ENCODE measurements at places on chromosomes 13 and 19.

GRCh38 chr13:32713397-32713796 is 127.1 kb downstream of the PDS5B start:
- H3K4me1 ChIP-seq: no peaks in the 10 kb centered on the region
- H3K27ac ChIP-seq: no peak overlapping the region
- H3K36me3 ChIP-seq: peaks cover 7% of the 10 kb centered on the region
- no peak overlapping the region for H3K4me3 ChIP-seq
- DNase-seq: no peak

DNA sequence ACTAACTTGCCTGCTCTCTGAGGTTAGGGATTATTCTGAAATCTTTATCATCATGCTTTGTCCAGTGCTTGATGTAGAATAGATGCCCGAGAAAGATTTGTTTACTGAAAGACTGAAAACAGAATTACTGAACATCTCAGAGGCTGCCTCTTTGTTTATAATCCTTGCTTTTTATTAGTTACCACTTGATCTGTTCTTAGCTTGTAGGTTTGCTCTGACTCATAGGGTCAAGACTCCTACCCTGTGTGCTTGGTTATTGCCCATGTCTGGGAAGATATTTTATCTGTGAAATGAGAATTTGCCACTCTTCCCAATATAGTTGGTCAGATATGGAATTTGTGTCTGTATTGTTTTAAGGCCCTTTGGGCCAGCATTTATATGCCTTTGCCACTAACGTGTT is 675.3 kb downstream of the DIAPH3 start:
- no peak for DNase-seq
- no peak overlapping the region for H3K4me3 ChIP-seq
- H3K36me3 ChIP-seq: no peaks in the 10 kb centered on the region
- peaks cover 23% of the 10 kb centered on the region for H3K27me3 ChIP-seq

DNA sequence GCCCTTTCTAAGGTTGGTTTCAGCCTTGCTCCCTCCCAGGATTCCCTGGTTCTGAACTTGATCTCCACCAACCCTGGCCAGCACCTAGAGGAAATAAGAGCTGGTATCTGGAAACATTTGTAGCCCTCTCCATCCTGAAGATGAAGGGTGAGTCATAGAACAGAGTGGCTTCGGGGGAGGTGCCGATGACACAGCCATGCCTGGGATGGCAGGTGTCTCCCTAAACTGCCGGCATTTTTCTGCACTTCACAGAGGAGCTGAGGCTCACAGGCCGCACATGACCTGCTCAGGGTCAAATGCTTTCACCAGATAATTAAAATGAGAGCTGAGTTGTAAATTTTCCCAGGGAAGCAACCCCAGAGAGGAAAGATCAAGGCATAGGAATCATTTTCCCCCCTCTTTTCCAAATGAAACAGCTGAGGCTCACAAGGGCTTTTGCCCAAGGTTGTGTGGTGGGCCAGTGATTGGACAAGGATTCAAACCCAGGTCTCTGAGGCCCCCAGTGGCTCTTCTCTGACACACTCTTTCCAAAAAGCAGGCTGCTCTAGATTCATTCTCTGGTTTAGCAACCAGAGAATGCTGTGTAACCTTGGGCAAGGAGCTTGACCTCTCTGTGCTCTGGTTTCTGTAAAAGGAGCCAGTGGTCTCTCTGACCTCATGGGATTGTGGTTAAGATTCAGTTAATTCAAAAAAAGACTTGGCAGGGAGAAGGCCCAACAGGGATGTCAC is 1.2 kb upstream of the SLC25A42 start:
- no peaks in the 10 kb centered on the region for H3K27me3 ChIP-seq
- no peak overlapping the region for H3K27ac ChIP-seq
- no peak for DNase-seq

DNA sequence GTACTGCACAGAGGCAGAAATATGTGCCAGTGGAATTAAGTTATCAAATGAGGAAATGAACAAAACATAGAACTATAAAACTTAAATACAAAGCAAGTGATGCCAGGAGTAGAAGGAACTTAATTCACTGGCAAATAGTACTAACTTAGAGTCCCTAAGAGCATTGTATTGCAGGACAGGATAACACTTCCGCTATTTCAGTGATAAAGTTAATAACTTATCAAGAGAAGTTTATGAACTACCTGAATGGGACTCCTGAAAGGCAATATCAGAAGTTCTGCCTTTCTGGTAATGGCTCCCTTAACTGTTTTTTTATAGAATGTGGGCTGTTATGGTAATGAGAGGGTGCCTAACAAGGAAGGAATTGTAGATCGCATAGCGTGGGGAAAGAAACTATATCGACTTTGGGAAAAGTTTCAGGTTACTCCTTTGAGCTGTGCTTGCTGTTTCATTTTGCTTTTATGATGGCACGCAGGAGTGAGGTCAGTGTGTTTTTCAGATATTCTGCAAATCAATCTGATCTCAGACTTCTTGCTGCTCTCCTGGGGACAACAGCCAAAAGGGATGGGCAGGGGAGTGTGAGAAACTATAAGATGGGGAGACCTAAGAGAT is 95.3 kb upstream of the MLNR start:
- peaks cover 17% of the 10 kb centered on the region for H3K4me1 ChIP-seq
- no peaks in the 10 kb centered on the region for H3K36me3 ChIP-seq
- no peak for DNase-seq
- H3K4me3 ChIP-seq: no peak overlapping the region

- H3K27me3 ChIP-seq: peaks cover 50% of the 10 kb centered on the region
- H3K27ac ChIP-seq: no peak overlapping the region
- peaks cover 6% of the 10 kb centered on the region for H3K36me3 ChIP-seq
- no peak overlapping the region for H3K4me3 ChIP-seq
- H3K4me1 ChIP-seq: no peaks in the 10 kb centered on the region
These were observed 141.0 kb upstream of the TMTC4 start for GRCh38 chr13:100815476-100816046.

GRCh38 chr13:97238432-97238831 is 16.3 kb downstream of the MBNL2 start:
- peaks cover 3% of the 10 kb centered on the region for H3K36me3 ChIP-seq
- H3K27ac ChIP-seq: peak overlapping the region; percentile 24
- DNase-seq: no peak
- no peaks in the 10 kb centered on the region for H3K27me3 ChIP-seq

DNA sequence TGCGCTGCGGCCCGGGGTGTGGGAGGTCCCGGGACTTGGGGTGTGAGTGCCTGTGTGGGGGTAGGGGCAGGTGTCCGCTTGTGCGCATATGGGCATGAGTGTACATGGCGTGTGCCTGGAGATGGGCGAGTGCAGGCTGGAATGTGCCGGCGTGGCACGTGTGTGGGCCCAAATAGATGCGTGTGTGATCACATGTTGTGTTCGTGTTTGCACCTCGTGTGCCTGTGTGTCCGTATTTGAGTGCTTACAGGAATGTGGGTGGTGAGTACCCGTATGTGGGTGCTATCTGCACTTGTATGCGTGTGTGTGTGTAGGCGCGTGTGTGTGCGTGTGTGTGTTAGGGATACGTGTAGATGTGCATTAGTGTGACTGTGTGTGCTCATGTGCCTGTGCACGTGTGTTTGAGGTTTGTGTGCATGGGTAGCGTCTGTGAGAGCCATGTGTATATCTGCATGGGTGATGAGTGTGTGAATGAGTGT is 3.4 kb downstream of the ZNF536 start:
- no peaks in the 10 kb centered on the region for H3K4me1 ChIP-seq
- no peak overlapping the region for H3K4me3 ChIP-seq
- no peak overlapping the region for H3K27ac ChIP-seq
- peaks cover 2% of the 10 kb centered on the region for H3K36me3 ChIP-seq
- peaks cover 21% of the 10 kb centered on the region for H3K27me3 ChIP-seq

DNA sequence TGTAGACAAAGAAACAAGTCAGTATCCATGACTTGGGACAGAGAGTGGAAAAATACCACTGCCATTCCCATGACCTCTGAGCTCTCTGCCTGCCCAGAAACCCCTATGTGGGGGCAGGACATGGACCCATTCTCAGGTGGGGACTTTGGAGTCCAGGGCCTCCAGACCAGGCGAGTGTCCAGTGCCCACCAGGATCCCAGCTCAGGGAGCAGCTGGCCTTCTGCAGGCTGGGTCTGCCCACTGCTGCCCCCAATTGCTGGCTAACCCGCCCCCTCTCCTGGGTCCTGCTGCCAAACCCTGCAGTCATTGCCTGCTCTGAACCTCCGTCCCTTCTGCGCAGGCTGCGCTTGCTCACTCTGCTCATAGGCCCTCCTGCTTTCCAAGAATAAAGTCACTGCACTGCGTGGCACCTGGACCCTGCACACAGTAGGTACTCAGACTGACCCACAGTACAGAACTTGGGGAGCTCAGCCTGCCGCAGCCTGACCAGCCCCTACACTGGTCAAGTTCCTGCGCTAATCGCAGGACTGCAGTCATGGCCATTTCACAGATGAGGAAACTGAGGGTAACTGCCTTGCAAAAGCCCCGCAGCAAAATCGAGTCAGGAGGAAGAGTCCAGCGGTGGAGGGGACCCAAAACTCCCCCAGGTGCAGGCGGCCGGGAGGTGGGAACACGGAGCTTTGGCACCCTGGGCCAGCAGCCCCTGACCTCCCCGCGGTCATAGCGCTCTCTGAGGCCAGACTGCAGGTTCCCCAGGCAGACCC is 774 bp downstream of the SLC7A10 start:
- H3K27me3 ChIP-seq: peaks cover 60% of the 10 kb centered on the region
- H3K36me3 ChIP-seq: no peaks in the 10 kb centered on the region
- H3K27ac ChIP-seq: no peak overlapping the region

GRCh38 chr19:43594710-43595604 is 977 bp downstream of the IRGQ start:
- H3K27ac ChIP-seq: peak overlapping the region; percentile 100
- H3K27me3 ChIP-seq: no peaks in the 10 kb centered on the region
- DNase-seq: peak; percentile 64
- H3K36me3 ChIP-seq: peaks cover 2% of the 10 kb centered on the region
- peaks cover 42% of the 10 kb centered on the region for H3K4me1 ChIP-seq

- peak overlapping the region; percentile 56 for H3K27ac ChIP-seq
- H3K4me3 ChIP-seq: no peak overlapping the region
- no peaks in the 10 kb centered on the region for H3K27me3 ChIP-seq
- no peaks in the 10 kb centered on the region for H3K36me3 ChIP-seq
These were observed 30.4 kb upstream of the TIMM44 start for GRCh38 chr19:7973883-7974282.

GRCh38 chr13:94414708-94415107 is 64.8 kb downstream of the DCT start:
- no peak overlapping the region for H3K4me3 ChIP-seq
- peaks cover 49% of the 10 kb centered on the region for H3K27me3 ChIP-seq
- H3K4me1 ChIP-seq: peaks cover 3% of the 10 kb centered on the region
- no peak overlapping the region for H3K27ac ChIP-seq
- H3K36me3 ChIP-seq: peaks cover 2% of the 10 kb centered on the region

DNA sequence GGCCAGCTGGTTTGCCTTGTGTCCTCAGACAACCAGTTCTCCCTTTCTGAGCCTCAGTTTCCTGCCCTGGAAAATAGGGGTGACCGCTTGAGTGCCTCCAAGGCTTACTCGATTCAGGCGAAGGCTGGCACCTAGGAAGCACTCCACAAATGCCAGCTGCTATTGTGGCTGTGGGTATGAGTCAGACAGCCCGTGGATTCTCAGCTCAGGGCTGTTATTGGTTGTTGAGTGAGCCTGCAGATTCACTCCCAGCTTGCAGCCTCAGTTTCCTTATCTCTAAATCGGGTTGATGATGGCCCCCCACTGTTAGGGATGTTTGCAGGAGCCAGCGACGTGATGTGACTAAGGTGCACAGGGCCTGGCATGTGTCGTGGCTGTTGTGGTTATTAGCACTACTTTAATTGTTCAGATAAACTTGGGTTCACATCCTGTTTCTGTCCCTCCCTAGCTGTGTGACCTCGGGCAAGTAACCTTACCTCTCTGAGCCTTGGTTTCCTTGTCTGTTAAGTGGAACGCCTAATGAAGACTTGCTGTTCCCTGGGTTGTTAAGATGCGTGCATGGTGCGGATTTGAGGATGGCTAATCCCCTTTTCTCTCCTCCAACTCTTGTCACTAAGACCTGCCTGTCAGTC is 2.4 kb downstream of the MARK4 start:
- H3K4me3 ChIP-seq: peak overlapping the region; percentile 92
- peak overlapping the region; percentile 91 for H3K27ac ChIP-seq
- peaks cover 38% of the 10 kb centered on the region for H3K4me1 ChIP-seq
- no peaks in the 10 kb centered on the region for H3K27me3 ChIP-seq

DNA sequence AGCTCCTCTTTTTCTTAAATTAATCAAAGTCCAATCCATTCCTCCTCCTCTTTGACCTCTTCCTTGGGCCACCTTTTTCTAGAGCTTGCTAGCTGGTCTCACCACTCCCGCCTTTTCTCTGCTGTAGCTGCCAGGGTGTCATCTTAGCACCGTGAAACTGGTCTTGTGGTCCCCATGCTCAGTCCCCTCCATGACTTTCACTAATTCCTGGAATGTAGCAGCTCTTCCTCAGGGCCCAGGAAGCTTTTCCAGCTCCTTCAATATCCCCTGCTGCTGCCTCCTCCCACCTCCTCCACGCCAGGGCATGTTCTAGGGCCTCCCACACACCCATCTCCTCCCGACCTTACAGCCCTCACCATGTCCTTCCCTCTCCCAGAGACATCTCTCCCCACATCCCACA is 222.2 kb downstream of the MYO16 start:
- H3K27me3 ChIP-seq: peaks cover 17% of the 10 kb centered on the region
- no peaks in the 10 kb centered on the region for H3K36me3 ChIP-seq
- no peak for DNase-seq
- no peak overlapping the region for H3K27ac ChIP-seq

DNA sequence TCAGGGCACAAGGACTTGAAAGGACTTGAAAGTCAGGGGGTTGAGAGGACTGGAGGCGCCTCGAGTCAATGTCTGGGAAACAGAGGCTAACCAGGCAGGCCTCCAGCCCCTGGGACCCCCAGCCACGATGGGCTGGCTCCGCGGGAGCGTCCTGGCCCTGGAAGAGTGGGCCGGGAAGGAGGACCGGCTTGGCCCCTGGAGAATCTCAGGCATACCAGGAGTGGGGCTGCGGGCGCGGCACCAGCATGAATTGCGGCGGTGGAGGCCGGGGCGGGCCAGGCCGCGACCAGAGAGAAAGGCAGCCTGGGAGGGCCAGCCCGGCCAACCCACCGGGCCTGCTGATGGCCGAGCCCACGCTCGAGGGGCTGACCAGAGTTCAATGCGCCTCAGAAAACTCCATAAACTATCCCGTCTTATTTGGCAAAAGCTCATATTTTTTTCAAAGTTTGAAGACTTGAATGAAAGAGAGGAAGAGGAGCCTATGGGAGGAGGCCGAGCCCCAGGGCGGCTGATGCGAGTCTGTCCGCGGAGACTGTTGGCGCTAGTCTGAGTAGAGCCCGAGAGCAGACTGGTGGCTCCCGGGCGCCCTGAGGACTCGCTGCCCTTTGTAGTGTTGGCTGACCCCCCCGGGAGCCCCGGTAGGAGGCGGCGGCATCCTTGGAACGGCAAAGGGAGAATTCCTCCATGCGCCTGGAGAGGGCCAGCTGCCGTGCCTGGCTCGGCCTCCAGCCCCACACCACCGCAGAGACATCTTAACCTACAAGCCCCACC is 68.0 kb downstream of the MLLT1 start:
- no peak for DNase-seq
- H3K27me3 ChIP-seq: no peaks in the 10 kb centered on the region
- H3K27ac ChIP-seq: no peak overlapping the region
- H3K4me3 ChIP-seq: no peak overlapping the region
- no peaks in the 10 kb centered on the region for H3K36me3 ChIP-seq

Measured in T-helper 17 cell (primary cell).